ENCODE measurements at places on chromosomes 11 and 22.

GRCh38 chr11:123260511-123261211 is 65.6 kb upstream of the CLMP start:
- no peak for DNase-seq

- DNase-seq, result no peak
These were observed 83.1 kb upstream of the FGF3 start for GRCh38 chr11:69902337-69902736.

DNA sequence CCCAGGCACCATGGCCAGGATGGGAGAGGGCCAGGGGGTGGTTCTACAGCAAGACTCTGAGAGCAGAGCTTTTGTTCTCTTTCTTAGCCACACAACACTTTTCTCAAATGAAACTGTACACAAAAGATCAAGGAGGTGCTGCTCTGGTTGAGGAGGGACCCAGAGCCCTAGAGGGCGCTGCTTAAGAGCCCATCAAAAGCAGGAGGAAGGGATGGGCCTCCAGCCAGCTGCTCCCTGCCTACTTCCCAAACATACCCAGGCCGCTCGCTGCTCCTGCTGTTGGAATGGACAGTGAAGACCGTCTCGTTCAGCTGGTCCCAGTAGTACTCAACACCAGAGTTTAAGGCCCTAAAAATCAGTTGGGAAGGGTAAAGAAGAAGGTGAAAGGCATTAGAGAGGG is 18.4 kb upstream of the CHRM4 start:
- no peak for DNase-seq

- no peak for DNase-seq
These were observed 9.2 kb upstream of the PIWIL4 start for GRCh38 chr11:94557992-94558391.

- DNase-seq, result no peak
These were observed 15.9 kb downstream of the TSPAN18 start for GRCh38 chr11:44742508-44743246.

GRCh38 chr22:45460288-45461109 is 42.2 kb upstream of the FBLN1 start:
- DNase-seq, result no peak

DNA sequence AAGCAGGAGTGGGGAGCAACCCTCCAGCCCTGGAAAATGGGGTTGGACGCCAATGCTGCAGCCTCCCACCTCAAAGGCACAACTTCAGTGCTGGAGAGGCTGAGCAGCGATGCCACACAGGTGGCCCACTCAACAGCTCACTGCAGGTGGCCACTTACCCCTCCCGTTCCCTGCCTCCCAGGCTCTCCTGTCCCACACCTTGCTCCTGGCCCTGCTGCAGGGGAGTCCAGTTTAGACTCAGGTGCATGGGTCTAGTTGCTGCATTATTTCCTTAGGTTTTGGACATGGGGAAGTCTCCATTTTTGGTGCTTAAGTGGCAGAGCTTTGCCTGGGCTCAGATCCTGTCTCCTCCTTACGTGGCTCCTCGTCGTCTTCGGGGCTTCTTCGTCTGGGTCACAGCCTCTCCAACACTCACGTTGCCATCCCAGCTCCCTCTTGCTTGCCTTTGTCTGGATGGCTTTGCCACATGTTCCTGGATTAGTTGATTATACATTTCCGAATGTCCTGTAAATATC is 898.3 kb downstream of the BRD1 start:
- DNase-seq, result no peak

- DNase-seq, result no peak
These were observed 34.9 kb downstream of the MN1 start for GRCh38 chr22:27766679-27767078.

- no peak for DNase-seq
These were observed 81.8 kb downstream of the MTMR3 start for GRCh38 chr22:29964776-29965175.

GRCh38 chr11:108223348-108224149 is 682 bp downstream of the ATM start:
- DNase-seq, result no peak

DNA sequence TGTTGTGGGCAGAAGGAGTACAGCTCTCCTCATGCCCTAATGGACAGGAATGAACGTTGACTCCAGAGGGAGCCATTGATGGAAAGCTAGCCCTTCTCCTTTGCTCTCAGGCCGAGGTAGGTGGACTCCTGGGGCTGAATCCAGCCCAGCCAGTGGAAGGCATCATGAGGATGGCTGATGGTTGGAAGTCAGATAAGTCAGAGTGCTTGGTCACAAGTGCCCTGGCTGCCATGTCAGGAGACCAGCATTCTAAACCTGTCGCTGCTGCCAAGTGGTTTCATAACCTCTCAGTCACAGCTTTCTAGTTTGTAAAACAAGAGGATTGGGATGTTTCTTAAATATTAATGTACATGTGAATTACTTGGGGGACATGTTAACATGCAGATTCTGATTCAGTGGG is 32.3 kb downstream of the PIWIL4 start:
- no peak for DNase-seq

Measured in SK-N-MC (cell line).